ENCODE measurements at places on chromosomes 3 and 15. TPM values are rescaled to one million over a fixed set of nuclear protein-coding genes. Genes with fewer than 3 reads are reported as not detected.

DNA sequence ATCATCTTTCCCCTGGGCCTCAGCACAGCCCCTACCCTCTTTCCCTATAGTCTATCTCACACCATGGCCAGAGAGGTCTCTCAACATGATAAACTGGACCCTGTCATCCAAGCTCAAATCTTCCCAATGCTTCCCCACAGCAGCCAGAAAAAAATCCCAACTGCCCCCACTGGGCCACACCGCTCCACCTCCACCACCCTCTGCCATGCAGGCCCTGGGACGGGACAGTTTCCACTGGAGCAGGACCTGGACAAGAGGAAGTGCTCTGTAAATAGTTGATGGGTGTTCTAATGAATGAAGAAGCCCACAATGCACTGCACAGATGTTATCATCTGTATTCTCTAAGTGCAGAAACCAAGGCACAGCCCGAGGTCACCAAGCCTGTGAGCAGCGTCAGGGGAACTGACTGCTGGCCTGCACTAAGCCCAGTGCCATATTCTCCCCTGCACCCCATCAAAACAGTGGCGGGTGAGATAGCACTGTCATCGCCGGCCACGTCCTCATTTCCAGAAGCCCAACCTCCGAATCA is 161.1 kb downstream of the NUP210 start:
- no peak for DNase-seq

The GP9 gene
- not detected for total RNA-seq

DNA sequence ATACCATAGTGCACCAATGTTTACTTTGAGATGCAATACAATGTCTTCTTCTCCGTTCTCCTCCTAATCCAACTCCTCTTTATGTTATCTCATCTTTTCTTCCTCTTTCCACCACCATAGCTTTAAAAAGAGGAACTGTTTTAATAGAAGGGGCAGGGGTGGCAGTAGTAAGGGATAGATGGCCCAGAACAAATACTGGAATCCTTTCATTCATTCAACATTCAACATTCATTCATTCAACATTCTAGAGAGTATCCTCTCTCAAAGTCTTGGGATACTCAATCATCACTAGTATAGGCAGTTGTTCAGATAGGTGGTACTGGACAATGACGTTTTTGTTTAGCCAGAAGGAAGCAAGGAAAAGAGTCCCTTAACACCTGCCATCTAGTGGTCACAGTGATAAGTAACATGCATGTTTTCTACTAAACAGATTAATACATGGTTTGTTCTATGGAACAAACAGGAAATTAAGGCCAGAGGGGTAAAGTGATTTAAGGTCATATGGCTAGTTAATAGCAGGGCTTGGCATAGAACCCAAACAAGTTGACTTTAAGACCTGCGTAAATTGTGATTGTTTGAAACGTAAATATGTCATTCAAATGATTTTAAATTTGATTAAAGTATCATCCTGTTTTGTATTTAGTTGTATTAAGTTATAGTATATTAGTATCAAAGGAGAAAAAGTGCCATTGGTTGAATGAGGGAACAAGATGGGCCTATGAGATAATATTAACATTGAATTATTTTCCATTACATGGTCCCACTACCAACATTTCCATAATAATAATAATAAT is 26.9 kb upstream of the EHHADH start:
- no peak for DNase-seq

- DNase-seq, result no peak
These were observed 34.3 kb downstream of the TLE3 start for GRCh38 chr15:70063261-70063925.

- peak; percentile 82 for DNase-seq
These were observed 95.7 kb downstream of the CPN2 start for GRCh38 chr3:194255252-194256039.

The CD200 gene
- 144 TPM for total RNA-seq

GRCh38 chr3:157351981-157352380 is 84.7 kb upstream of the PTX3 start:
- DNase-seq, result no peak

The INAFM2 gene
- 22.8 TPM for total RNA-seq

GRCh38 chr15:60345598-60345997 is 52.2 kb downstream of the ANXA2 start:
- DNase-seq, result no peak

DNA sequence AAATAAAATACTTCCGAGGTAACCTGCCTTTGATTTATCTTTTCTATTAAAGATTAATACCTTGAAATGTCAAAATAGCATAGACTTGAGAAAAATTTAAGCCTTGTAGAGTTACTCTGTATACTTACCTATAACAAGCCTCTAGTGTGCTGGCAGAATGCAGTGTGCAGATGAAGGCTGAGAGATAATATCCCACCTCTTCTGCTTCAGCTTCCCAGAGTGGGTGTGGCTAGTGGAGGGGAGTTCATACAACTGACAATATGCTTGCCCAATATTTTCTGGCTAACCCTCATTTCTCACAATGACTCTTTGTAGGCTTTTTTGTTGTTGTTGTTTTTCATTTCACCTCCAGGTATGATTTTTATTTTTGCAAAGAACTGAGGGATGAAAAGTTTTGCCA is 15.7 kb upstream of the ZBTB20 start:
- DNase-seq, result no peak

DNA sequence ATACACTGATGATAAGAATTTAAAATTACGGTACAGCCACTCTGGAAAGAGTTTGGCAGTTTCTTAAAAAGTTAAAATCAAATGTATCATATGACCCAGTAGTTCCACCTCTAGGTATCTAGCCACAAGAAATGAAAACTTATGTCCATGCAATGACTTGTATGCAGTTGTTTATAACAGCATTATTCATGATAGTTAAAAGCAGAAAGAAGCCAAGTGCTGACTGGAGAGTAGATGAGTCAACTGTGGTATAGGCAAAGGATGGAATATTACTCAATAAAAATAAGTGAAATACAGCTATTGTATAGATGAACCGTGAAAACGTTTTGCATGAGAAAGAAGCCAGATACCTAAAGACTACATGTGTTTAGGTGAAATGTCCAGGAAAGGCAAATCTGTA is 14.8 kb downstream of the GPR87 start:
- no peak for DNase-seq

- no peak for DNase-seq
These were observed 98.6 kb downstream of the TPRA1 start for GRCh38 chr3:127491909-127492308.

The ARL13B gene
- 12.2 TPM for total RNA-seq

The CORO2B gene
- total RNA-seq, result 0.16 TPM

Measured in activated CD4-positive, alpha-beta T cell treated with anti-CD3 and anti-CD28 coated beads, Interleukin-2, amount 10 ng/mL, durations not matched to agents 24 days and 14 days (primary cell).